A549 treated with RU486 at 1 μM for 4 hours (cell line): ENCODE measurements at places on chromosomes 7 and 10. TPM values are rescaled to one million over a fixed set of nuclear protein-coding genes. Genes with fewer than 3 reads are reported as not detected.

The OPN1SW gene
- not detected in 5 replicates for total RNA-seq

The GPR146 gene
- 1.7 to 2.8 TPM (median 1.9 TPM) in 5 replicates for total RNA-seq

The SLC29A4 gene
- total RNA-seq: 8.3 to 15.3 TPM (median 14.5 TPM) in 5 replicates

The CRHR2 gene
- 0.05 TPM in 1 of 5 replicates, not detected in the others for total RNA-seq

The SAP25 gene
- 0.42 to 0.76 TPM (median 0.55 TPM) in 3 of 5 replicates, not detected in the others for total RNA-seq

The DPP6 gene
- not detected in 5 replicates for total RNA-seq

The PSMA2 gene
- total RNA-seq: 193 to 220 TPM (median 205 TPM) in 5 replicates

The LGI1 gene
- not detected in 5 replicates for total RNA-seq

The PAX2 gene
- total RNA-seq: 0.23 to 0.34 TPM (median 0.33 TPM) in 5 replicates

The CYP3A4 gene
- total RNA-seq: 0.10 TPM in 1 of 5 replicates, not detected in the others

The GSTK1 gene
- 111 to 134 TPM (median 116 TPM) in 5 replicates for total RNA-seq

The EPO gene
- total RNA-seq: 0.07 to 0.23 TPM in 2 of 5 replicates, not detected in the others

The TMEM176A gene
- not detected in 5 replicates for total RNA-seq

The PGAM2 gene
- not detected in 5 replicates for total RNA-seq
